ENCODE measurements at places on chromosomes 6 and 20.

DNA sequence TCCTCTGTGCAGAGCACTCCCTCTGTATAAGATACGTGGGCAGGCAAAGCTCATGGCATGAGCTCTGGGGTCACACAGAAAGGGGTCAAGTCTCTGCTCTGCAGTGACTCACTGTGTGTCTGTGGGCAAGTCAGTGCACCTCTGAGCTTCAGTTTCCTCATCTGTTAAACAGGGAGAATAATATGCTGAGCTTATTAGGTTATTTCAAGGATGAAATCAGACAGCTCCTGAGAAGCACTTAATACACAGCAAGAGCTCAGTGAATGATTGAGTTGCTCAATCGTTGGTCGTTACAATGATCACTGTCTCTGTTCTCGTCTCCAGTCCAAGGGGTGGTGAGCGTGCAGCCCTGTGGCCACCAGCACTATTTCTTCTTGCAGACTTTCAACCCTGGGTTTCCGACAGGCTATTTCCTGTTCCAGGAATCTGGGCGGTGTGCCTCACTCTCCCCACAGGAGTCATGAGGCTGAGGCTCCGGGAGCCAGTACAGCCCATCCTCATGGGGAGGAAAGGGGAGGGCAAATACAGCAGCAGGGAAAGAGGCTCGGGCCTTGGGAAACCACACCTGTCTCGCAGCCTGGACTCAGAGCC lies 28.9 kb downstream of the KIAA1755 start:
- DNase-seq, result no peak

DNA sequence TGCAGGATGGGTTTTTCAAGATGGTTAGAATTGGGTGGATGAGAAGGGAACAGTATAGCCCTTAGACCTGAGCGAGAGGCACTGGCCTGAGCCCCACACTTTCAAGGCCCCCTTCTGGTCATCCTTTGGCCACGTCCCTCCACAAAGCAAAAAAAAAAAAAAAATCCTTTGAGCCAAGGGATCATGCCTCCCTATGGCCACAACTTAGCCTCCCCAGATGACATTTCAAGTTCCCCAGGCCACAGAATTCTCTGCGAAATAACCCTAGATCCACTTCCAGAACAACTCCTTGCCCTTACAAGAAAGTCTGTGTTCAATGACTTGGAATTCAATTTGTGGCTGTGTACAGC lies 30.4 kb downstream of the ELOVL2 start:
- DNase-seq, result no peak

- no peak for DNase-seq
Observed at GRCh38 chr6:157035546-157035945, 258.4 kb downstream of the ARID1B start.

- DNase-seq, result no peak
Observed at GRCh38 chr6:19721766-19722377, 115.3 kb upstream of the ID4 start.

GRCh38 chr20:9395971-9396370 lies 118.4 kb upstream of the LAMP5 start:
- no peak for DNase-seq

DNA sequence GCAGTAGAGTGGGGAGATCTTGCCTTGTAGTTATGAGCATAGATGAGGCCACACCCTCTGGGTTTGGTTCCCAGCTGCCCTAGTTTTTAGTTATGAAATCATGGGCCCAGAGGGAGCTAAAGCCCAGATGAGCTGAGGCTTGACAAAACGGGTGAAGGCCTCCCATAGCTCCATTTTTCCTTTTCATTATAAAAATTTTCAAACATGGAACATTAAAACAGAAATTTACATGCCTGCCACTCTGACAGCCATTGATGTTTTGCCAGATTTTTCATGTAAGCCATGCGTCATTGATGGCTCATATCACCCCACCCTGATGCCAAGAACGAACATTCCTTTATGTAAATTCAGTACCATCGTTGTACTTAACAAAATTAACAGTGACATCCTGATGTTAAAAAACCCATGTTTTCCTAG lies 67.9 kb downstream of the IGF2R start:
- DNase-seq, result no peak

- no peak for DNase-seq
Observed at GRCh38 chr6:47428288-47428687, 49.3 kb upstream of the CD2AP start.
